ENCODE measurements at places on chromosomes 13 and 19.

DNA sequence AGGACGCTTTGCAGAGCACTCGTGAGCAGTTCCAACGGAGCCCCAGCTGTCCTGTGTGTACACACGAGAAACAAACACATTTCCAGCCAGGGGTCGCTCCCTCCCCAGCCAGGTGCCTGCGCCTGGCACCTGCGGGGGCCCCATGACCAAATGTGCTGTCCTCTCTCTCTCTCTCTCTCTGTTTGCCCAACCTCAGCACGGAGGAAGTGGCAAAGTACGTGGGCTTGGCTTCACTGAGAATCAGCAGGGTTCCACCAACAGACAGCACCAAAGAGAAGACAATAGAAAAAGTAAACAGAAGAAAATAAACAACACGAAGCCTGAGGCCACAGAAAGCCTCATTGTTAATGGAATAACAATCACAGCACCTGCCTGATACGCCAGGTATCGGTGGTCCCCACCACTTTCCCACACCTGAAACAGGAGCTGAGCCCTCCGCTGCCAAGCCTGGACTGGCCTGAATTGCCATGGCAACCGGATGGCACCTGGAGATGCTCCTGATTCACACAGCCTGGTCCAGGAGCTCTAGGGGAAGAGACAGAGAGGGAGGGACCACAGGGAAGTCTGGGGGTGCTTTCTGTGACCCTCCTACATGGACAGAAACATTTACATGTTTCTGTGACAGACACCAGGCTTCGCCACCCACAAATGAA is 103.9 kb upstream of the CACNA1A start:
- DNase-seq, result no peak

DNA sequence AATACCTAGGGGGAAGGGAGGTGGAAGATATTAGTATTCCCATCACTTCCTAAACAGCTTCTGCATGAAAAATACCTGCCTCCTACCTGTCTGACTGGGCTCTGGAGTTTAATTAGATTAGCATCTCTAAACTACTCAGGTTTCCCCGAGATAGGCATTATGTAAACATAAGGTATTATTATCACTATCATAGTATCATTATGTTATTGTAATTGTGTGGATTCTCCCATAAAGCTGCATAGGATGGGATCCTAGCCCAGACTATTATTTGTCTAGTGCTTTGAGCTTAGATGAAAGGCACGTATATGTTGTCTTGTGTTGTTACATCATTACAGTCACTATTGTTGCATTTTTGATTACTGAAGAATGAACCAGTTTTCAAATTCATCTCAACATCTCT is 115.2 kb upstream of the SOX21 start:
- no peak for DNase-seq

GRCh38 chr19:54481326-54481930 is 8.3 kb upstream of the CDC42EP5 start:
- DNase-seq, result no peak

- DNase-seq, result no peak
Measured at GRCh38 chr19:54916822-54917221, 10.9 kb downstream of the NCR1 start.

DNA sequence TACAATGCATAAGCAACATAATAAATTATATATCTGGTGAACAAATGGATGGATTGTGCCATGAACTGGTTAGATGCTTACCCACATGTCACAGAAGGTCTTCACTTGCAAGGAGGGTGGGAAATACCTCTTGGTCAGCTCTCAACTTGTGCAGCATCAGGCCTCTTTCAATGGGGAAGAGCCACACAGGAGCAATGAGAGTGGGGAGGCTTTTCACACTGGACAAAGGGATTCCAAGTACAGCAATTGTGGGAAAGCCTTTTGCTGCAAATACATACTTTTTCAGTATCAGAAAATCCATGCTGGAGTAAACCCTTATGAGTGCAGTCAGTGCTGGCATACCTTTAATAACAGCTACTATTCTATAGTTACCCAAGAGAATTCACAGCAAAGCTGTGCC is 11.8 kb upstream of the ZNF543 start:
- no peak for DNase-seq

DNA sequence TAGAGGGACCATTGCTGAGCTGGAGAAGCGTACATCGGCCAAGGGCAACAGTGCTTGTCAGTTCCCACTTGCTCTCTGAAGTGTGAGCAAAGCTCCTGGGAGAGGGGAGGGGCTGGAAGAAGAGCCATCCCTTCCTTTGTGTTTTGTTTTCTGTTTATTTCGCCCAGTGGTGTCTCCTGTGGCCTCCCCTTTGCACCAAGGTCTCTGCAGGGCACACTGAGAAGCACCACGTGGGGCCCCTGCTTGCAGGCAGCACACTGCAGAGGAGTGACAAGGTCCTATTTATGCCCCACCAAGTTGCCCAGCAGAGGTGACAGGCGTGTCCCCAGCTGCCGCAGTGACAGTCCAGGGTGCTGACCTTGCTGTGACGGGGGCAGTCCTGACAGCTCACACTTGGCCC is 24.0 kb downstream of the GRIN2D start:
- DNase-seq, result no peak

GRCh38 chr13:103510007-103510535 is 443.9 kb upstream of the SLC10A2 start:
- no peak for DNase-seq

- DNase-seq, result peak; percentile 40
Measured at GRCh38 chr13:94419304-94419924, 60.1 kb downstream of the DCT start.

DNA sequence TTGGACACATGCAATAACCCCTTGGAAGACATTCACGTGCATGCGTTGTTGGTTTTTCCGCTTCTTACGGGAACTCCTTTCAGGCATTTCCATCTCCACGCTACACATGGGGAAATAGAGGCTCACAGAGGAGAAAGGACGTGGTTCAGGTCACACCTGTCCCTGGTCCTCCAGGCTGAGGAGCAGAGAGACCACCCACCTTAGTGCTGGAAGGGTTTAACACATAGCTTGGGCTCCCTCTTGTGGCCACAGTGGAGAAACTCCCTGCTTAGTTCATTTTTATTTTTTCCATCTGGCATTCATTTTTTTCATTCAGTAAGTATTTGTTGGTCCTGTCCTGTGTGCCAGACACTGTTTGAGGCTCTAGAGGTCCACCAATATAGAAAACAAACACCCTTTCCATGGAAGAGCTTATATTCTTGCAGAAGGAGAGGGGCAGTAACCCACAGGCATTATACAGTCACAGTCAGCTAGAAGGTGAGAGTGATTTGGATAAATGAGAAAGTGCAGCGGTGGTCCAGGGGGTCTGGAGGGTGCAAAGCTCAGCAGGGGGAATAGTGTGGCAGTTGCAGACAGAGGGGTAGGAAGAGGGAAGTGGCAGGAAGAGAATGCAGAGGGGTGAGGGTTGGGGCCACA is 24.2 kb upstream of the TTYH1 start:
- peak; percentile 40 for DNase-seq

GRCh38 chr13:106241974-106242953 is 293.2 kb downstream of the EFNB2 start:
- DNase-seq, result no peak

DNA sequence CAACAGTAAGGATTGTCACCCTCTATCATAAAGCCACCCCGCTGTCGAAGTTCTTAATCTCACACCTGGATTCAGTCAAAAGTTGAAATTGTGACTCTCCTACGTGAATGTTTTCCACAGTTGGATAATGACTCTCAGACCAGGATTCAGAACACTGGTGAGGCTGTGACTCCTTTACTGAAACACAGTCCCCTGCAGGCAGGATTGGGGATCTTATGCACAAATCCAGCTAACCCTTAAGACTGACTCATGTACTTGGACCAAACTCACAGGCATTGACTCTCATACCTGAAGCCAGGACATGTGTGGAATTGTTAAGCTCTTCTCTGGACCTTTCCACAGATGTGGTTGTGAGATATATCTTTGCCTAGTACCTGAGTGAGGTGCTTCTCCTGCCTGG is 46.8 kb downstream of the ZNF85 start:
- DNase-seq, result no peak

DNA sequence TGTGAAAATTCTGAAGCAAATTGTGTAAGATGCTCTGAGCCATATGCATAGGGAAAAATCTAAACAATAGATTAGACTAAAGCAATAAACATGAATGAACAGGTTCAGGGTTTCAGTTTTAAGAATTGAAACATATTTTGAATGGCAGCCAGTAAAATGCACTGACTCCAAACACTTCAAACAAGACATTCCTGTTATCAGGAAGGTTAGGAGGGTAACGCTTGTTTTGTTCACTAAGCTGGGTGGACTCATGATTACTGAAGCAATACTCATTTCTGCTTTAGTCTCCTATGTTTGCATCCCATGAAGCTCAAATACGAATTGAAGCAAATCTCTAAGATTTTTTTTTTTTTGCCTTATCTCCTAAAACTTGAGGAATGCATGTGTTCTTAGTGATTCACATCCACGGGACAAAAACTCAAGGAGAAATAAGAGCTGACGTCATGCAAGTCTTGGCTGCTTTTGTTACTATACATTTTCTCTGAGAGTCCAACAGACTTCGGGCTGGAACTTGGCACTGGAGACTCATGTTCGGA is 29.1 kb upstream of the IGFL4 start:
- no peak for DNase-seq

- DNase-seq, result no peak
Measured at GRCh38 chr19:17127671-17128070, 52.1 kb downstream of the MYO9B start.

- DNase-seq, result no peak
Measured at GRCh38 chr13:67221630-67222226, 8.4 kb downstream of the PCDH9 start.

- peak; percentile 27 for DNase-seq
Measured at GRCh38 chr13:98942997-98943396, 34.9 kb downstream of the DOCK9 start.

DNA sequence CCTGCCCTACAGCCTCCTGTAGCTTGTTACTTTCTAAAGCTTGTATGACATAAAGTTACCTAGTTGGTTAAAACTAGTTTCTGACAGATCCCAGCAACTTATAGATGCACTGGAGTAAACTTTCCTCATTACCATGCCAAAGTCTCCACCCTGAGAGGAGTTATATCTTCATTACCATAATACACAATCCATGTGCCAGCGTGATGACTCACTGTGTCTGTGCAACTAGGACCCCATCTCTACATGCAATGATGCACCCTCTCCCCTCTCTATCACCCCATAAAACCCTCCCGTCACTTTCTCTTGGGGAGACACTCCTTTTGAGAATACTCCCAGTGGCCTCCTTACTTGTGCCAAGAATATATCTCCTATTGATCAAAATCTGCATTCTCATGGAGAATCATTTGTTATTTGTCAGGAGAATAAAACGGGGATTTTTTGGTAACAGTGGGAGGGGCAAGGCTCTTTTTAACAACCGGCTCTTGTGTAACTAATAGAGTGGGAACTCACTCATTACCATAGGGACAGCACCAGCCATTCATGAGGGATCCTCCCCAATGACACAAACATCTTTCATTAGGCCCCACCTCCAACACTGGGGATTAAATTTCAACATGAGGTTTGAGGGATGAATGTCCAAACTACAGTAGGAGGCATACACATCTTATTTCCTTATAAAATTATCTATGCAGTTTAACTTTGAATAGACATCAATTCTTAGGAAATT is 235.1 kb upstream of the ATXN8OS start:
- no peak for DNase-seq

DNA sequence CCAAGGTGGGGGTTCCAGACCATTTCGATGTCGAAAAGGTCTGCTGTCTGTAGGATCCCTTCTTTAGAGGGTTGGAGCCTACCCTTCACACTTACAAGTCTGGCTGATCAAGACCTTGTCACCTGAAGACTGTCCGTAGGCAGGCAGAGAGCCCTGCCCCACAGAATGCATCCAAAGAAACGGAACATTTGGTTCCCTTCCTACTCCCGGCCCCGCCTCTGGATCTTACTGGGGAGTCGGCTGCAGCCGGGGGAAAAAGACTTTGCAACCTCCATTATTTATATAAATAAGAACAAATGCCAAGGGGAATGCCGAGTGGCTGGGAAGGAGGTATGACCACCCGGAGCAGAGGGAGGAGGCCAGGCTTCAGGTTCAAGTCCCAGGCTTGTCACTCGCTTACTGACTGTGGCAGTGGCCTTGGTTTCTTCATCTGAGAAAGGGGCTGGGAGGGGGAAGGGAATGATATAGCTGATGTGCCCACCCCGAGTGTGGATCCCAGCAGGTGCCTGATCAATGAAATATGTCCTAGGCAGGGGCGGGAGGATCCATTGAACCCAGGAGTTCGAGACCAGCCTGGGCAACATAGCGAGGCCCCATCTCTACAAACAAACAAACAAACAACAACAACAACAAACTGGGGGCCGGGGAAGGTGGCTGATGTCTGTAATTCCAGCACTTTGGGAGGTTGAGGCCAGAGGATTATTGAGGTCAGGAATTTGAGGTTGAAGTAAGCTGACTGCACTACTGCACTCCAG is 48.7 kb downstream of the RFX2 start:
- no peak for DNase-seq

DNA sequence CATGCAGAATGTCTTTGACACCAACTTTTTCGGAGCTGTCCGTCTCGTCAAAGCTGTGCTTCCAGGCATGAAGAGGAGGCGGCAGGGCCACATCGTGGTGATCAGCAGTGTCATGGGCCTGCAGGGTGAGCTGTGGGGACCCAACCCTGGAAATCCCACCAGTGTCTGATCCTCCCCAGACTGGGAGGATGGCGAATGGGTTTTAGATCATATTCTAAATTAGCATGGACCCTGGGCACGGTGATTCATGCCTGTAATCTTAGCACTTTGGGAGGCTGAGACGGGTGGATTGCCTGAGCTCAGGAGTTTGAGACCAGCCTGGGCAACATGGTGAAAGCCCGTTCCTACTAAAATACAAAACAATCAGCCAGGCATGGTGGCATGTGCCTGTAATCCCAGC is 5.5 kb downstream of the RDH8 start:
- no peak for DNase-seq

GRCh38 chr19:42326969-42327368 is 1.5 kb downstream of the MEGF8 start:
- DNase-seq, result no peak

DNA sequence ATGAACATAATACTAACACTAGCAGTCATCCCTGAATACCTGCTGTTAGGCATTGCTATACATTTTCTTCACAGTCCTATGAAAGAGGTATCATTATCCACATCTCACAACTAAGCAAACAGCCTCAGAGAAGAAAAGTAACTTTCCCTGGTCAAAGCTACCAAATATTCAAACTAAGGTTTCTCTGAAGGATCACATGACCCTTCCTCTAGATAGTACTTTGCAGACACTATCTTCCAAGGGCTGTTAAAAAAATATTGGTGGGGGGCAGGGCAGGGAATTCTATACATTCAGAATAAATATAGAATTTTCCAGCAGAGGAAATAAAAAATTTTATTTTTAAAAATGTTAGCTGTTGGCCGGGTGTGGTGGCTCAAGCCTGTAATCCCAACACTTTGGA is 3.1 kb downstream of the SLC25A30 start:
- DNase-seq, result no peak

- no peak for DNase-seq
Measured at GRCh38 chr13:70923863-70924752, 815.9 kb upstream of the KLHL1 start.

Measured in AG08396 (cell line).